ENCODE measurements at places on chromosomes 12 and 14. TPM values are rescaled to one million over a fixed set of nuclear protein-coding genes. Genes with fewer than 3 reads are reported as not detected.

The LYZ gene
- not detected for total RNA-seq

The WSB2 gene
- 65.3 TPM for total RNA-seq

The ARHGDIB gene
- not detected for total RNA-seq

The TROAP gene
- total RNA-seq, result 4.7 TPM

The PPP2R3C gene
- total RNA-seq, result 27.2 TPM

The LUM gene
- total RNA-seq, result 496 TPM

The TAS2R30 gene
- 3.5 TPM for total RNA-seq

The TMEM119 gene
- 211 TPM for total RNA-seq

The P3H3 gene
- 72.0 TPM for total RNA-seq

The VTI1B gene
- total RNA-seq, result 67.5 TPM

The MUCL1 gene
- total RNA-seq, result not detected

The RHEBL1 gene
- total RNA-seq, result not detected

The NPFF gene
- total RNA-seq, result not detected

The KRT75 gene
- total RNA-seq, result not detected

The INSM2 gene
- not detected for total RNA-seq

The CHGA gene
- total RNA-seq, result not detected

The ACTR6 gene
- total RNA-seq, result 8.8 TPM

The PAWR gene
- total RNA-seq, result 2.0 TPM

The CMKLR1 gene
- total RNA-seq, result not detected

All from bronchial smooth muscle cell (primary cell).